Liver (tissue), 10 donors: ENCODE measurements at places on chromosomes 16 and 17. TPM values are rescaled to one million over a fixed set of nuclear protein-coding genes. Genes with fewer than 3 reads are reported as not detected.

- no peak for DNase-seq
Observed at GRCh38 chr16:75957870-75958269, 231.6 kb upstream of the CPHXL start.

- DNase-seq, result no peak
Observed at GRCh38 chr16:59567496-59567895, 833.4 kb upstream of the GOT2 start.

- DNase-seq, result no peak
Observed at GRCh38 chr16:27586711-27587110, 36.8 kb downstream of the KATNIP start.

DNA sequence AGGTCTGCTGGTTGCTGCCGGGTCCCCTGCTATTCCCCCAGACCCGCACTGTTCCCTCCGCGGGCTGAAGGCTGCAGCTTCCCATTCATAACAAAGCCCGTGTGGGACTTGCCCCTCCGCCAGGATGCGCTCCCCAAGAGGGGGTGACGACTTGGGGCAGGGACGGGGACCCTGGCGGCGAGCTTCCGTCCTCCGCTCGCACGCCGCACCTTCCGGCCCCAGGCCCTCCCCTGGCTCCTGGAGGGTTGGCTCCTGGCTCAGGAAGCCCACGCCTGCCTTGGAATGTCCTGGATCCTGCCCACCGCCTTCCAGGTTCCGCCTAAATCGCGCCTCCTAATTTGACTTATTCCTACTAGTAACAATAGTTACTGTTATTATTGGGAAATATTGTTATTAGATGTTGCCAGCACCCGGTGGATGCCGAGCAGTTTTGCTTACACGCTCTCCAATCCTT, 1.1 kb upstream of the TFAP4 start:
- DNase-seq, result peak; percentile 56

DNA sequence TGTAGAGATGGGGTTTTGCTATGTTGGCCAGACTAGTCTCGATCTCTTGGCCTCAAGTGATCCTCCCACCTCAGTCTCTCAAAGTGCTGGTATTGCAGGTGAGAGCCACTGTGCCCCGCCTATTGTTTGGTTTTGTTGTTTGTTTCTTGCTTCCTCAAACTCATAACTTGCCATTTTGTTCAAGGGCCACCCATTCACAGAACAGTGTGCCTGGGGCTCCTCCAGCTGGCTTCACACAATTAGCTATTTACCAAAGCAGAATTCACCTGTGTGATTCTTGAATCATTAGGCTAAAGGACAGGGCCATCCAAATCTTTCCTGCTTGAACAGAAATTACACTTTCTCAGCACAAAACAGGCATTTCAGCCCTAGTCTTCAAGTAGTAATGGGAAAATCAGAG, 7.2 kb downstream of the ABHD15 start:
- DNase-seq, result no peak

GRCh38 chr17:40522250-40522960, 21.0 kb upstream of the TNS4 start:
- no peak for DNase-seq

DNA sequence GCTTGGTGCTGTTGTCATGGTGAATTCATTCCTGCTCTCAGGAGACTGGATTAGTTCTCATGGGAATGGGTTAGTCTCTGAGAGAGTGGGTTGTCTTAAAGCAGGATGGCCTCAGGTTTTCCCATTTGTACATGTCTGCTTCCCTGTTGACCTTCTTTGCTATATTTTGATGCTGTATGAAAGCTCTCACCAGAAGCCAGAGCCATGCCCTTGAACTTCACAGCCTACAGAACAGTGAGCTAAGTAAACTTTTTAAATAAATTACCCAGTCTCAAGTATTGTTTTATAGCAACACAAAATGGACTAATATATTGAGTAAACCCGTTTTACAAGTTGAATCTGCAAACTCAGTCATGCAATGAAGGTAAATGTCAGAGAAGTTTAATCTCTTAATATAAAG, 66.8 kb downstream of the CDRT15 start:
- no peak for DNase-seq

GRCh38 chr17:72372185-72372584, 251.4 kb downstream of the SOX9 start:
- DNase-seq, result no peak

- no peak for DNase-seq
Observed at GRCh38 chr17:35942588-35943186, 826 bp downstream of the LYZL6 start.

DNA sequence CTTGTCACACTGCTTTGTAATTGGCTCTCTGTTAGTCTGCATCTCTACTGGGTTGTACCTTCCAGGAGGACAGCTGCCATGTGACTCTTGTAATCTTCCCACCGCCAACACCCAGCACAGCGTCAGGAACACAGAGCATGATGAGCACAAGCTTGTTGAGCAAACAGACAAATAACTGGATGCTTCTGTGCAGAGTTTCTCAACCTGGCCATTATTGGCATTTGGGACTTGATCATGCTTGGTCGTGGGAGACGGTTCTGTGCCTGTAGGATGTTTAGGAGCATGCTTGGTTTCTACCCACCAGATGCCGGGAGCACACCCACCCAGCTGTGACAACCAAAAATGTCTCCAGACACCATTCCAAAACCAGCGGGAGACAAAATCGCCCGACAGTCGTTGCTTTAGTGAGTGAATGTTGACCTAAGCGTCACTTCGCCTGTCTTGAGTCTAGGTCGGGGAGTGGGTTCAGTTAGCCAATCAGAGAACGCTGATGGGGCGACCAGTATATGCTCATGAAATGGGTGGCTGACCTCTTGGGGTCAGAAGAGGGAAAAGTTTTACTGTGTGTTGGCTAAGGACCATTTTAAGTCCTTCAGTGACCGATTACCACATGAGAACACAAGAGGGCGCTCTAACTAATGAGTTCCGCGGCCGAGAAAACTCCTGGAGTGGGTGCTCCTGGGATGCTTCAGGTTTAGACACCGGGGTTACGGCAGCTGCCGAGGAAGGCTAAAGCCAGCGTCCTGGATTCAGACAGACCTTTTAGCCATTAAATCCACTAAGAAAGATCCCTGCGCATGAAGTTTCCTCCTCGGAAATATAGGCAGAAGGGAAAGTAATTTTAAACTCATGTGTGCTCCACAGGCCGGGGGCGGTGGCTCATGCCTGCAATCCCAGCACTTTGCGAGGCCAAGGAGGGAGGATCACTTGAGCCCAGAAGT, 57.8 kb upstream of the TEX2 start:
- peak; percentile 60 for DNase-seq

- no peak for DNase-seq
Observed at GRCh38 chr17:39487946-39488345, 26.7 kb downstream of the CDK12 start.

DNA sequence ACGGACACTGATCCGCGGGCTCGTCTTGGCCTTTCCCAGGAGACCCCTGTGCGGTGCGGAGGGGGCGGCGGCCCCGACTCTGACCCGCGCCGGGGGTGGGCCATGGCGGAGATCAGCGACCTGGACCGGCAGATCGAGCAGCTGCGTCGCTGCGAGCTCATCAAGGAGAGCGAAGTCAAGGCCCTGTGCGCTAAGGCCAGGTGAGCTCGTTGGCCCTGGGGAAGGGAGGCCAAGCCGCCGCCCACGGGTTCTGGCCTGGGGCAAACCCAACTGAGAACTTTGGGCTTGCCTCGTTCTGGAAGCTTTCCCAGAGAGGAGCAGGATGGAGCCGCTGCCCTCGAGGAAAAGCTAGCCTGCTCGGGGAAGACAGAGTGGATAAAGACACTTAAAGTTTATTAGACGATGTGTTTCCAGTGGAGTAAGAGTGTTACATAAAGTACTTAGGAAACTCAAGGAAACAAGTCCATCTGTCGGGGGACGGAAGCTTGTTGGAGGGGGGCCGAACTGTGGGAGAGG, 540 bp downstream of the PPP4C start:
- no peak for DNase-seq

- no peak for DNase-seq
Observed at GRCh38 chr16:78780808-78781207, 681.4 kb downstream of the WWOX start.

DNA sequence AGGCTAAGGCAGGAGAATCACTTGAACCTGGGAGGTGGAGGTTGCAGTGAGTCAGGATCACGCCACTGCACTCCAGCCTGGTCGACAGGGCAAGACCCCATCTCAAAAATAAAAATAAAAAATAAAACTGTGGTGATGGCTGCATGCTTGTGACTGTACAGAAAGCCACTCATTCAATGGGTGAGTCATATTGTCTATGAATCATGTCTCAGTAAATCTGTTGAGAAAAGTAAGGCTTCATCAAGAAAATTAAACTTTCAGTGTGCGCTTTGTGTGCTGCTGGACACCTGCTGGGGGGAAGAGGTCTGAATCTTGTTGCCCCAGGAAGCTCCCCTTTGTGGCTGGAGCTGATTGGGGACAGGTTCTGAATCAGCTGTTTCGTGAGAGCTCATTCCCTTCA, 11.3 kb downstream of the NUBP1 start:
- DNase-seq, result no peak

GRCh38 chr16:83705856-83706255, 101.9 kb upstream of the HSBP1 start:
- no peak for DNase-seq

- DNase-seq, result no peak
Observed at GRCh38 chr16:65665586-65665985, 543.7 kb upstream of the CDH11 start.

DNA sequence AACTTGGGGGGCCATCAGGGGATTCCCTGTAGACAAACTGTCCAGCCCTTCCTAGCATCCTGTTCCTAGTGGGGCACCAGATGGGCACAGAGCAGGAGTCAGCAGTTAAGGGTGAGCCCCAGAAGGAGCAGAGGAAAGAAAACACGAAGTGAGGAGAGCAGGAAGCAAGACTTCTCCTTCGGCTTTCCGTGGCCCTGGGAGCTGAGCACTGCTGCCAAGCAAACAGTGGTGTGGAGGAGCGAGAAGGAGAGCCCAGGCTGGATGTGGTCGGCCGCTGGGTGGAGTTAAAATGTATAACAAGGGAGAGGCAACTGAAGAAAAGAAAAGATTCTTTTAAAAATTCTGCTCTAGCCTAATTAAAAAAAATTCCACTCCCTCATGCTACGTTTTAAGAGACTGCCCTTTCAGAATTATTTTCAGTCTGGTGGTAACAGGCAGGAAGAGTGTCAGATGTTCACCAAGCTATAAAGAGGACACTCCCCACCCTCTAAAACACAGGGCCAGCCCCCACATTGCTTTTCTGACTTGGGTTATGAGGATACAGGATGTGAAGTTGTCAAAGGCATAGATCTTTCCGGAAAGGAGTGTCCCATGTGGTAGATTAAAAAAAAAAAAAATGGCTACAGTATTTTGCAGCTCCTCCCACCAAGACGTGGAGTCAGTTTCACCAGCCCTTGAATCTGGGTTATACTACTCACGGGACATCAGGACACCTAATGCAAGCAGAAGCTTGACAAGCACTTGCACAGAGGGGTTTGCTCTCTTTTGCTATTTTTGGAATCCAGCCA, 74.9 kb upstream of the ZFHX3 start:
- no peak for DNase-seq

- no peak for DNase-seq
Observed at GRCh38 chr17:83152745-83153611, 73.6 kb downstream of the METRNL start.

- DNase-seq, result no peak
Observed at GRCh38 chr16:12010388-12011251, 34.1 kb downstream of the SNX29 start.

DNA sequence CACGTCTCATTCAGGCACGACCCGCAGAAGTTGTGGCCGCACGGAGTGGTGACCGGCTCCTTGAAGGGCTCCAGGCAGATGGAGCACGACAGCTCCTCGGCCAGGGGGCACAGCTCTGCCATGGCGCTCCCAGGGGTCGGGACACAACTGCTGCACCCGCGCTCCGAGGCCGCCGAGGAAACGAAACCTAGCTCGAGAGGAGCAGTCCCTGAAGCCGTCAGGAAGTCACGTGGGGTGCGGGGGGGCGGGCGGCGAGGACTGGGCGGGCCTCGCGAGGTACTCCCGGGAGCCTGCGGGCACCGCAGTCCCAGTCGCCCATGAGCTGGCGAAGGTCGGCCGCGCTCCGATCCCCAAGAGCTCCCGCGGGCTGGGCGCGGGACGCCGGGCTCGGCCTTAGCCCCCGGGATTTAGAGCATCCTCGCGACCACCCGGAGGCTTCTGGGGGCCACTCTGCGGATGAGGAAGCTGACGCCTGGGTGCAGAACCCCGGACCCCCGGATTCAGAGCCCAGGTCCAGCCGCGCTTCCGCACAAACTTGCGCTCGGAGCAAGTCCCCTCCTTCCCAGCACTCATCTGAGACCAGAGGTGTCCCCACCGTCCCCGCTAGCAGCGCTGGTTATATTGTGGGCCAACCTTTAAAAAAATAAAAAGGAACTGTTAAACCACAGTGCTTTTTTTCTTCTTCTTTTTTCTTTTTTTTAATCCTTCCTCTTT, at the start of gene TRIM25:
TRIM25 (minus strand) TSS at position 183 of the 714 bp plus-strand sequence; CDS start at position 122, 61 bp downstream.
- DNase-seq, result peak; percentile 94

- DNase-seq, result no peak
Observed at GRCh38 chr17:55588446-55589242, 77.4 kb upstream of the SMIM36 start.

DNA sequence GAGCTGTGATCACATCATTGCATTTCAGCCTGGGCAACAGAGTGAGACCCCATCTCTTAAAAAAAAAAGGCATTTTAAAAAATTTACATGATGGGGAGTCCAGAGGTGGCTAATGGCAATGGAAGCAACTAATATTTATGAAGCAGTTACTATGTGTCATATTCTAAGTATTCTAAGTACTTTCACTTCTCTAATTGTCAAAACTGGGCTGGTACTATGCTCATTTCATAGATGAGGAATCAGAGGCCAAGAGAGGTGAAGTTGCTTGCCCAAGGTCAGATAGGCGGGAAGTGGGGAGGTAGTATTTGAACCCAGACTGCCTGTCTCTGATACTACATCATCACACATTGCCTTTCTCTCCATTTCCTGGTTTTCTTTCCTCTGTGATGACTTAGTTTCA, 50.7 kb downstream of the SLC5A11 start:
- DNase-seq, result no peak

GRCh38 chr17:21218101-21218500, 4.1 kb upstream of the TMEM11 start:
- no peak for DNase-seq

DNA sequence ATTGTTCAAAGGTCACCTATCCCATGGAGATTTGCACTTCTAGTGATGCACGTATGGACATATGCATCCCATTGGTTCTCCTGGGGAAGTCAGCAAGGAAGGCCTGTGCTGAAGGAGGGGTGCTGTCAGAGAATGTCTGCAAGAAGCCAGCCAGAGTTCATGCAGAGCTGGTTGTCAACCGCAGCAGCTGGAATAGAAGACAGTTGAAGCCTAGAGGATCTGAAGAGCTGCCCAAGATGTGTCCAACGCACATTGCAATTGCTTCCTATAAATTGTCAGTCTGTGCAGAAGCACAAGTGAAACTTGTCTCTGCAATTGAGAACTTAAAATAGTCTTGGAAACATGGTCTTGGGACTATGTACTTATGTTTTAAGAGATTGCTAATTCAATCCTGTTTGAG, 82.1 kb upstream of the CNTNAP4 start:
- DNase-seq, result no peak

Gene PLCG2
- total RNA-seq, result 20.8 TPM

Gene RPS6KB1
- total RNA-seq, result 17.2 TPM

Gene MPO
- 0.17 TPM for total RNA-seq

Gene PDIA2
- not detected for total RNA-seq

Gene NPW
- 1.3 TPM for total RNA-seq

Gene COG4
- total RNA-seq, result 27.7 TPM

Gene CCL14
- total RNA-seq, result 1.9 TPM

Gene SLFN14
- under 0.01 TPM for total RNA-seq

Gene NXPH3
- total RNA-seq, result not detected

Gene RNF222
- not detected for total RNA-seq

Gene ZFPM1
- 5.9 TPM for total RNA-seq
